ENCODE measurements at places on chromosomes 12 and 14.

- no peak for DNase-seq
Observed at GRCh38 chr12:132579744-132580143, 30.6 kb downstream of the LRCOL1 start.

- no peak for DNase-seq
Observed at GRCh38 chr12:49335118-49335954, 1.7 kb downstream of the C1QL4 start.

- DNase-seq = peak; percentile 28
Observed at GRCh38 chr12:115404761-115405470, 720.9 kb upstream of the TBX3 start.

DNA sequence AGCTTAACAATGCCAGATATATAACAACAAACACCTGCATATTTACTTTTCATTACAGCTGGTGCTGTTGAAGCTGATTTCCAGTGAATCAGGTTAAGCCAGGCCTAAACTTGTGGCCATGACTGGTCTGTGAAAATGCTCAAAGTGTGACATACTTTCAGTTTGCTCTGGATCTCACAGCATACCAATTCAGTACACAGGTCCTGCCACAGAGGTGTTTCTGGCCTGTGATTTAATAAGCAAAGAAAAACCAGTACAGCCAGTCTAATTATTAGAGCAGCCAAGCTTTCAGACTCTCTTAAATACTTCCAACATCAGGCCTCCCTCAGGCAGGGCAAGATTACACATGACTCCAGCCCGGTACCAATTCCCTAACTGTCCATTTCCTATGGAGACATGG is 27.4 kb upstream of the TMCC3 start:
- DNase-seq = no peak

DNA sequence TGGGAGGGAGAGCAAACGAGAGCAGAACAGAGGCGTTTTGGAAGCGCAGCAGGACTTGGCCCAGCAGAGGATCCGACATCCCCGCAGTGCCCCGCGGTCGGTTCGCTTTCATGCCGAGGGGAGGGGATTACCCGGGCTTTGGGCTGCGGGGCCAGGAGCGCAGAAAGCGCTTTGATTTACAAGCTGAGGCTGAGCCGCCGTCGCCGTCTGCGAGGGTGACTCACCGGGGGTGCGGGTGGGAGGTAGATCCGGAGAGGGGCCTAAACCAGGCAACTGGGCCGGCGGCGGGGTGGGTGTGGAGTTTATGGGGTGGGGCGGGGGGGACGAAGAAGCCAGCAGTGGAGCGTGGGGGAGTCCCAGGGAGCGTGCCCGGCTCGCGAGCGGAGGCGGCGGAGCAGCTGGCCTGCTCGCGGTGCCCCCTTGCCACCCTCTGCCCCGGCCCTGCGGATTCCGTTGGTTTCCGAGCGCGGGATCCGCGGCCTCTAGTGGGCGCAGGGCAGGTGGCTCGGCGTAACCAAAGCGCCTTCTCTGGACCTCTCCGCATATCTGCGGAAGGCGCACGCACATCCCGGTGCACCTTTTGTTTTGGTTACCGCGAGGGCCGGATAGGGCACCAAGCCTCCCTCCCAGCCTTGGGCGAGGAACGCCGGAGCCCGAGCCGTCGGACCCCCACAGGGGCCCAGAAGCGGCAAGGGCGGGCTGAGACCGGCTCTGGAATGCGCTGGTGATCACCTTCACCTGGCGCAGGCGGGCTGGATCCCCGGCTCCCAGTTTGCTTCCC is 2.6 kb downstream of the SIX4 start:
- peak; percentile 45 for DNase-seq

DNA sequence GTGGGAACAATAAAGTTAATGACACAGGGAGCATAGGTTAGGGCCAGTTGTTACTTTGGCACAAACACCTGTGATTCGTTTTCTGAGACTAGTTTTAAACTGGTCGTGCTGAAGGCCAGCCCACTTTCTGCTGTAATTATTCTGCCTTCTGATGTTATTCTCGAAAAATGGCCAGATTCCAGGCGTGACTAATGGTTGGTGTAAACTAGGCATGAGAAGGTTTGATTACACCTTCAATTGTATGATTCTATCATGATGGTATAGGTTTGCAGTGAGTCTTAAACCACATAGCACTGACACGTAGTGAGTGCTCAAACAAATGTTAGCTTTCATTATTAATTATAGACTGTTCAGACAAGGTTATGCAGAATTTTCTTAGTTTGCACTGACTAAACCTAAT is 39.0 kb downstream of the CKB start:
- DNase-seq = peak; percentile 27

DNA sequence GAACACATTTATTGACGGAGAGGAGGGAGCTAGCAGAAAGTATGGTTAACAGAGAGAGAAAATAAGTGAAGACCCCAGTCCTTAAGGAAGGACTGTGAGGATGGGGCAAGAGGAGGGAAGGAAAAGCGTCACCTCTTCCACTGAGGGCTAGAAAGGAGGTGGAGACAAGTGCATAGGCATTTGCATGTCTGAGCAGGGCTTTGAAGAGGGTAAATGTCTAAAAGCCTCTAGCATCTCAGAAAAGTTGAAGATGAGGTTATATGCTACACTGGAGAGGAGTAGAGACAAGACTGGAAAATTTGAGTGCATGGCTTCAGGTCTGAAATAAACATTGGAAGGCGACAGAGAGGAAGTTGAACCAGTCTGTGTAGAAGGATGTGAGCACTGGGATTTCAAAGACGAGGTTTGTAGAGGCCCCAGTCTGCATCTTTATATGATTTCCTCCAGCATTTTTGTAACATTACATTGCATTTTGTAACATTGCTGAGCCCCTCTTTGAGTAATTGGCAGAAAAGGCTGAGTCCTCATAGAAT is 98.5 kb upstream of the IFNG-AS1 start:
- DNase-seq = no peak

- DNase-seq = no peak
Observed at GRCh38 chr12:39831587-39832315, 212.1 kb upstream of the ABCD2 start.

Measured in H54 (cell line).